Activated T-cell treated with anti-CD3 and anti-CD28 coated beads, Interleukin-2, amount 50 U/mL, for 72 hours (primary cell): ENCODE measurements at places on chromosomes 3 and 15. TPM values are rescaled to one million over a fixed set of nuclear protein-coding genes. Genes with fewer than 3 reads are reported as not detected.

DNA sequence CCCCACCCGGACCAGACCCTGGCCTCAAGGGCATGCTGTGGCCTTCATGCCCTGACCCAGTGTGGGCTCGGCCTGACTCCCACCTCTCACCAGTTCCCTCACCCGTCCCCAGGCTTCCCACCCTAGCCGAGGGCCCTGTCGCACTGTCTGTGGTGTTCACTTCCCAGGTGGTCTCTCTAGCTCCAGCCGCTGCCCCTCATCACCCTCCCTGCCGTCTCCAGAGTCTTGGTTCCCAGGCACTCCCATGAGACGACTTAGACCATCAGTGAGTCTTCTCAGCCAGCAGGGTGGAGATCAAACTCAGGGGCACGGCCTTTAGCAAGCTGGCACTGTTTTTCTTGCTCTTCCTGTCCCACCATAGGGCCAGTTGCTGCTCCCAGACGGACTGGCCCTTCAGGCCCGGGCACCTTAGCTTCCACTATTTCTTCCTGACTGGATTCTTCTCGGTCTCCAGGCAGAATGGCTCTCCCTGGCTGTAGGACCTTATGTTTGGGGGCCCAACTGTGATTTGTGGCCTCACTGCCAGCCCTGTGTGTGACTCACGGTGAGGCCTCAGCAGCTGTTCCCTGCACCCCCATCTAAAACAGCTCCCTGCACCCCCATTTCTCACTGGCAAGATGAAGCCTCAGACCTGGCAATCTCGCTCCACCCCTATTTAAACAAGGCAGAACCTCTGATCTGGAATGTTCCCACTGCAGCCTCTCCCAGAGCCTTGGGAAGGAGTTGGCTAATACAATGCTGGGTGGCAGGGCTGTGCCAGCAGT lies 9.4 kb upstream of the PCSK6 start:
- DNase-seq: no peak

The PP2D1 gene
- total RNA-seq: not detected

The FOXL2NB gene
- total RNA-seq: not detected

The SLC2A2 gene
- total RNA-seq: not detected
